ENCODE measurements at places on chromosomes 3 and 15.
A peak's percentile ranks its signal among the peaks of the same experiment; 100 is the strongest.

GRCh38 chr3:160061525-160061924 is 72.9 kb downstream of the IL12A start:
- DNase-seq: no peak

GRCh38 chr3:114846252-114846651 is 300.8 kb downstream of the ZBTB20 start:
- no peak for DNase-seq

- no peak for DNase-seq
Observed at GRCh38 chr3:18771931-18772330, 346.8 kb upstream of the SATB1 start.

DNA sequence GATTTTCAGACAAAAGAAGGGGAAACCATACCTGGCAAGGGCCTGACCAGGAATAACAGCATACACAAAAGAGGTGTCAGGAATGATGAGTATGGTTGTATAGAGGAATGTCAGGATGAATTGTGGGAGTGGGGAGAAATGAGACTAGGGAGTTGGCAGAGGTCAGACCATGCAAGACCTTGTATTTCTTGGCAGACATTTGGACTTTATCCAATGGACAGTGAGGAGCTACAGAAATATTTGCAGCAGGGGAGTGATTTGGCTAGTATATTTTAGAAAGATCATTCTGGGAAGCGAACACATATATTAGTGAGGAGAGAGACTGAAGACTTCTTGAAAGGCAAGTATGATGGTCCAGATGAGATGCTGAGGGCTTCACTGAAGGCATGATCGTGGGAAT is 25.4 kb upstream of the ALPK3 start:
- DNase-seq: peak; percentile 16

GRCh38 chr15:55586808-55587207 is 1.3 kb downstream of the PYGO1 start:
- DNase-seq: no peak

DNA sequence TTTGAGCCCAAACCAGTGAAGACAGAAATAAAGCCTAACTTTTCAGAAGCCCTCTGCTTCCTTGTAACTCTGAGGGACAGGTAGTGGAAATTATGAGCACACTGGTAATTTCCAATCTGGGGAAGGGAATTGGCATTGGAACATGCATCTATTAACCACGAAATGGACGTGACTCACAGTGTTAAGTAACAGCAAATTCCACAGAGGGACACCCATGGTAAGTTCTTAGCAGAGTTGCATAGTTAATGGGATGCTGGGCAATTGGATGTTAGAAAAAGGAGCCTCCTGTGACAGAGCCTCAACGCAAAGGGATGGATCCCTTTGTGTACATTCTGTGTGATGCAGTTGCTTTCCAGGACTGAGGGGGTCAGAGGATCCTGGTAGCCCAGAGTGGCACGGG is 168.6 kb downstream of the SEMA6D start:
- DNase-seq: peak; percentile 67

DNA sequence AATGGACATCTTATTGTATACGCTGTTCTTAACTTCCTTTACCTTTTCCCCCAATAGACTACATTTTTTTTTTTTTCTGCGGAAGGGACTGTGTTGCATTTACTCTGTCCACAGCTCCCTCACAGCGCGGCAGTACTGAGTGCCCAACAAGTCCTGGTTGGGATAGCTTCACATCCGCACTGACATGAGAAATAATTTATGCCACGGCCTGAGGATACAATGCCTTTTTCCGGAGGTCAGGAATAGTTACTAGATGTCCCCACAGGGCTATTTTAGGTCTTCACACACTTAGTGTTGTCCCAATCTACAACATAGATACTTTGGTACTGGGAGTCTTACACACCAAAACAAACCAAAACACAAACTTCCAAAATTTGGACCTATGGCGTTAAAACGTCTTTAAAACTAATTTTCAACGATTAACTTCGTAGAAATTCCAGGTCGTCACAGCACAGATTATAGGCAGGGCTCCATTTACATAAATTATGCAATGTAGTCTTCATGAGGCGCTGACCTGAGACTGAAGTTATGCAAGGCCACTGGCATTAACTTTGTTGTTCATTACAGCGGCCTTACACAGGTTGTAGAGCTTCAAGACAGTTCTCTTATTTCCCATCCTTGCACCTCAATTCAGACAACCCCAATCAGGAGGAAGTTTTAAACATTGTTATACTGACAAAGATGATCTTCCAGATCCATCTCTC is 989 bp upstream of the PPIB start:
- DNase-seq: peak; percentile 22

DNA sequence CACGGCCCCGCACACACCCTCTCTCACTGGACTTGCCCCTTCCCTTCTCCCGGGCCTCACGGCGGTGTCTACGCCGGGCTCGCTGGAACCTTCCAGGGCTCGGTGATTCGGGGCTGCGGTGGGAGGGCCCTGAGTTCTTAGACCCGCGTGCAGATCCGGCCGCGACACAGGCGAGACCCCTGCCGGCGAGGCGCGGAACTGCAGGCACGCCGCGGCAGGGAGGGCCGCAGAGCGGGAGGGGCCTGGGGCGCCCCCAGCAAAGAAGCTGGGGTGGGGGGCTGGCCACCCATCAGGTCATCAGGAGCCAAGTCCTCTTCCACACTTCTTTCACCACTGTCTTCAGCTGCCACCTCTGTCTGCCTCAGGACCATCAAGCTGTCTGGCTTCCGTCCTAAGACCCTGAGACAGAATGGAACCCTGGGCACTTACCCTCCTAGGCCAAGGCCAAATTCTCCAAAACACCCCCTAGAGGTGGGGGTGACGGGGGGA is 164.5 kb downstream of the XXYLT1 start:
- DNase-seq: peak; percentile 66

DNA sequence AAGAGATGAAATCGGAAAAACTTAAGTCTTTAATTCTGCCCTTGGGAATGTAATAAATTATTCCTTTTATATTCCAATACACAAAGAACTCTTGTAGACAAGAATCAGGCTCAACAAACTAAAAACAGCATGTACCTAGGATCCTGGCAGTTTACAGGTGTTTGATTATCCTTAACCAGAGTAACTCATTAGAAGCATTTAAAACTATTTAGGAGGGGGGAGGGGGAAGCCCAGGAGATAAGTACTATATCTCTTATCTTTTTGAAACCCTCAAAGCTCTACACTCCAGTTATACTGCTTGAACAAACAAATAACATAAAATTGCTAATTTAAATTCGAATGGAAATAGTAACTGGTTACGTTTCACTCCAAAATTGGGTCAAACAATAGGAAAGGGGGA is 1.9 kb downstream of the CNBP start:
- no peak for DNase-seq

DNA sequence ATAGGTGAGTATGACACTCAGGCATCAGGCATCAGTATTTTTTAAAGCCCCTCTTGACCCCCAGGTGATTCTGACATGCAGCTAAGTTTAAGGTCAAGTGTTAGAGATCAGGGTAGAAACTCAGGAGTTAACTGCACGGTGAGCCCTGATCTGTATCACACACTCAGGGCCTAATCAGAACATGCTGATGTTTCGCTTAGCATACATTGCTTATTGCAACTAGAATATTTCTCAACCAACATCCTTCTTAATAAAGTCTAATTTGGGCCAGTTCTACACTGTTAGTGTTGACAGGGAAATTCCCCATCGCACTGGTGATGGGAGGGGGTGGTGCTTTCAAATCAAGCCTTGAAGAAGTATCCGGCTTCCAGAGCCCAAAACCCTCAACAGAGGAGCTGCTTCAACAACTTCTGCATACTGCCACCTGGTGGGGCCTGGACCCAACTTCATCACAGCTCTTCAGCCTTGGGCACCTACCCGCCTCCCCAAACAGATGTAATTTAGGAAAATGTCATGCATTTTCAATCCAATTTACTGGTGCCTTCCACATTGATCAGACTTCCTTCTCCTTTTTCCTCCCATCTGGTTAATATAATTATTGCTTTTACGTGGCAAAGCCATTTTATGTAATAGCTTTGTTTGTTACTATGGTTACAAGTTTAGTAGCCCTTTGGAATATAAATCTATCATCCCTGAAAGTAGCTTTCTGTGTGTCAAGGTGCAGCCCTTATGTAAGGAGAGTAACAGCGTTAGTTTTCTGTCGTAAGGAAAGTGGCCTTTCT is 312.2 kb downstream of the RORA start:
- DNase-seq: peak; percentile 80

- peak; percentile 19 for DNase-seq
Observed at GRCh38 chr15:46786590-46787285, 930.6 kb upstream of the SEMA6D start.

GRCh38 chr15:95131131-95131556 is 899.8 kb downstream of the MCTP2 start:
- DNase-seq: no peak

DNA sequence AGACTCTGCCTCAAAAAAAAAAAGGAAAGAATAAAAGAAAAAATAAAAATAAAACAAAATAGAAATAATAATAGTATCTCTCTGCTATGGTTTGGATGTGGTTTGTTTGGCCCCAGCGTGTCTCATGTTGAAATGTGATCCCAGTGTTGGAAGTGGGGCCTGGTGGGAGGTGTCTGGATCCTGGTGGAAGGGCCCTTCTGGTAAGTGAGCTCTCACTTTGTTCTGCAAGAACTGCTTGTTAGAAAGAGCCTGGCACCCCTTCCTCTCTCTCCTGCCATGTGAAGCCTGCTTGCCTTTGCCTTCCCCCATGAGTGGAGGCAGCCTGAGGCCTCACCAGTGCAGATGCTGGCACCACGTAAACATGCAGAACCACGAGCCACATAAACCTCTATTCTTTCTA is 26.3 kb downstream of the TMEM44 start:
- no peak for DNase-seq

- no peak for DNase-seq
Observed at GRCh38 chr3:18641916-18642315, 216.8 kb upstream of the SATB1 start.

DNA sequence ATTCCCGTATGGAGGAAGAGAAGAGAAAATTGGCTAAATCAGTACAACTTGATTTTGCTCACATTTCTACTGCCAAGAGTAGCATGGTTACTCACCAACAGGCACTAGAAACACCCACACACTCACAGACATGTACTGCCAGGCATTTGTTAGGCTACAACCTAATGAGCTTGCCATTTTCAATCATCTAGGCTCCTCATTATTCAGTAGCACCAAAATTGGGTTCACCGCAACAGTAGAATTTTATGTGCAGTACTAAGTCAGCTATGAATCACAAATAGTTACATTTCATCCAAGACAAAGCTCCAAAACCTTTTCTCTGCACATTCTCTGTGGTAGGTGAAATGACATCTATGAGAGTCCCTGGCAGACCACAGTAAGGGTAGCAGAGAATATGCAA is 15.0 kb upstream of the THUMPD3 start:
- DNase-seq: peak; percentile 16

DNA sequence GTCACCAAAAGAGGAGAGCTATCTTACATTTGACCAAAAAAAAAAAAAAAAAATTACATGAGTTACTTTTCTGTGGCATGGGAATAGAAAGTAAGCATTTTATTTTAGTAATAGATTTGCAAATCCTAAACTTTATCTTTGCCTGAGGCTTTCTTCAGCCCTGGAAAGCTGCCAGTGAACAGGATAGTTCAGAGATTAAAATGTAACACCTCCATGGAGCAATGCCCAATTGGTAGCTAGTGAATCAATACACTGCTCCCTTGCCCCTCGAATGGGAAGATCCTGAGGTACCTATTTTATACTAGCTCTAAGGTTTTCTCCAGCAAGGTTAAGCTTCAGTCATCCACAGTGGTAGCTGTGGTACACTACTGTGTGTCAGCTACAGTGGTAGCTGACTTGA is 867.1 kb downstream of the NAALADL2 start:
- DNase-seq: no peak

DNA sequence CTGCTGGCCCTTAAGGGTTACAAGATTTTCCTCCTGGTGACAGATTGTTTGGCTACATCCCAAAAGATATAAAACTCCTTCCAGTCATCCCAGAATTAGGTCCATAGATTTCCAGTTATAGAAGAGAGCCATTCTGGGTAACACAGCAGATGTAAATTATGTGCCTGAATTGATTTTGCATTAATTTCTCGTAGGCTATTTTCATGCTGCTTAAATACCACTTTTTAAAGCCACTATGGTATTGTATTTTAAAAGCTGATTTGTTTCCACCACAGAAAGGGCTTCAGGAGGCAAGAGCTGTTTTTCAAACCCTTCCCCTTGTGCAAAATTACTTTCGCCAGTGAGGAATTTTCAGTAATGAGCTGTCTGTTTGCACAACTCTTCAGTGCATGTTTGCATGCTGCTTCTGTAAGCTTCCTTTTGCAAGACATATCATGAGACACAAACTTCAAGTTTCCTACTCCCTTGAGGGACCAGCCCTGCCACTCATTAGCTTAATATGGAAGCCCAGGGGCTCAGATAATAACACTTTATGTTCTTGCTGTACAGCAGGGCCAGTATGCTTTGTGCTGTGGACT is 105.4 kb upstream of the TNIK start:
- no peak for DNase-seq
